ENCODE measurements at places on chromosomes 6 and 20. TPM values are rescaled to one million over a fixed set of nuclear protein-coding genes. Genes with fewer than 3 reads are reported as not detected.

The FOXP4 gene
- total RNA-seq: 29.4 TPM

The VWA7 gene
- 1.7 TPM for total RNA-seq

The PMEPA1 gene
- 347 TPM for total RNA-seq

The ZBP1 gene
- not detected for total RNA-seq

The SLC52A3 gene
- 0.60 TPM for total RNA-seq
